Renal cortical epithelial cell (primary cell): ENCODE measurements at places on chromosomes 2 and 18.
A peak's percentile ranks its signal among the peaks of the same experiment; 100 is the strongest.

- no peak for DNase-seq
Observed at GRCh38 chr18:51988277-51988676, 351.7 kb upstream of the DCC start.

GRCh38 chr2:37656512-37657423 is 14.7 kb downstream of the CDC42EP3 start:
- peak; percentile 40 for DNase-seq

GRCh38 chr2:160194351-160194750 is 5.7 kb downstream of the ITGB6 start:
- peak; percentile 57 for DNase-seq

GRCh38 chr2:74551942-74552913 is 1.5 kb downstream of the LOXL3 start:
- no peak for DNase-seq

DNA sequence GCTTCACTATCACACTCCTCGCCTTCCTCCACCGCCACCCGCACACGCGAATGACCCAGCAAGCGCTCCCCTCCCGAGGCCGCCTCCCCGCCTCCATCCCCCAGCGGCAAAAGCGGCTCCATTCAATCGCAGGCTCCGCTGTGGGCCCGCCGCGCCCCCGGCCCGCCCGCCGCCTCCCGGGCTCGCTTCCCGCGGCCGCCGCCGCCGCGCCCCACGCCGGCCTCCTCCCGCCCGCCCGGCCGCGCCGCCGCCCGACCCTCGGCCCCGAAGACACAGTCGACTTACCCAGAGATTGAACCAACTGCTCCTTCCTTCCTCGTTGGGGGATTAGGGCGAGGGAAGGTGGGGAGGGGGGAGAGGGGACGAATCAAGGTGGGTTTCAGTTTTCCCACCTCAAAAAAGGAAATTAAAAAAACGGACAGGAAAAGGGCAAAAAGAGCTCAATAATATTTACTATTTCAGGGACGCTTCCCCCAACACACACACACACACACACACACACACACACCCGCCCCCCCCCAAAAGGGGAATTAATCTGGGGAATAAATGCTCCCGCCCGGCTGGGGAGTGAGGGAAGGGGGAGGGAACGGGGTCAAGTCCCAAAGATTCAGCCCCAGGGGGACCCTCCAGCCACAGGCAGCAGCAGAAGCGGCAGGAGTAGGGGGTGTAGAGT is 743 bp downstream of the XPO1 start:
- DNase-seq, result no peak

- DNase-seq, result no peak
Observed at GRCh38 chr2:105329561-105330495, at the start of gene TGFBRAP1. Gene TGFBRAP1, minus strand, starts transcription at chr2:105329735. Its CDS starts 21,434 bp downstream, at chr2:105308301.

DNA sequence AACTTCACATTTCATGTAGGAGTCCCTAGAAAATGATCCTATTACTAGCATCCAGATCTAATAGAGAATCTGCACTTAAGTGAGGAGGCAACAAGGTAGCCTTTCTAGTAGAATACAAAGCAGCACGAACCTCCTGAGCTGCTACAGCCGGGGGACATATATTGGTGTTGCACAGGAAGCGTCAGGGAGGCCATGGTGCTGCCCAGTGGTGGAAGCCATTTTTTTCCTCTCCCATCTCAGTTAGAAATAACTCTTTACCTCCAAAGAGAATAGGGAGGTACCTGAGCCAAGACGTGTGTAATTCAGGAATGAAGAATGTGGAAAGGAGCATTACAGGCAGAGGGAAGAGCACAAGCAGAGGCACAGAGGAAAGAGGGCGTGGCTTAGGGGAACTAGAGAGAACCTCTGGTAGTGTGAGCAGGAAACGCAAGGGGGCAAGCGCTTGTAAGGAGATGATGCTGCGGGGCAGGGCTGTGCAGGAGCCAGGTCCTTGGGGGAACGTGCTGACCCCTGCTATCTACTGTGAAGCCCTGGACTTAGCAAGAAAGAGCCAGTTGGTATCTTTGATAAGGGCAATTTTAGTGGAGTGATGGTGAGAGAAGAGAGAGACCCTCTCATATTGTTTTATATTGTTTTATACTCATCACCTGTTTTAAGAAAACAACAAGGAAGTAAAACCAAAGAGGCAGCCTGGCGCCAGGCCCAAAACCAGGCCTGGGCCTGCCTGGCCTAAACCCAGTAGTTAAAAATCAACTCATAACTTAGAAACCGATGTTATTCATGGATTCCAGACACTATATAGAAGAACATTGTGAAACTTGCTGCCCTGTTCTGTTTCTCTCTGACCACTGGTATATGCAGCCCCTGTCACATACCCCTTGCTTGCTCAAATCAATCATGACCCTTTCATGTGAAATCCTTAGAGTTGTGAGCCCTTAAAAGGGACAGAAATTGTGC is 50.0 kb upstream of the TTC39C start:
- peak; percentile 80 for DNase-seq
